ENCODE measurements at places on chromosomes 7 and 10.

DNA sequence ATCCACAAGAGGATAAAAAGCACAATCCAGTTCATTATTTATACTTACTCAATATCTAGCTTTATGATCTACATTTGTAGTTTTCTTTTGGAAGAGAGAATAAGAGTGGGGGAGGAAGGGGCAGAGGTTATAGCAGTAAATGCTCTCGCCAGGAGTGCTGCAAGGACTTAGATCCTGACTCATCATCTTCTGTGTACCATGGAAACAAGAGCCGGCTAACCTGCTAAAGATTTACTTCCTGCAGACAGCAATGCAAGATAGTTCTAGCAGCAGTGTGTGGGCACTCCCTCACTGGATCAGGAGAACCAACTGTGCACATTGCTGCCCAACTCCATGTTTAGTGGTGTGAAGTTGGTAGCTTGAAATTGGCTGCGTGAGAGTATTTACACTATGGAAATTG is 47.7 kb upstream of the TRIL start:
- peak; percentile 25 for DNase-seq

GRCh38 chr7:12162415-12163113 is 48.5 kb upstream of the TMEM106B start:
- no peak for DNase-seq

GRCh38 chr7:27203365-27203953 is 3.6 kb upstream of the HOXA13 start:
- DNase-seq = no peak

- DNase-seq = no peak
Observed at GRCh38 chr10:117884093-117884492, 162.6 kb downstream of the RAB11FIP2 start.

GRCh38 chr7:19110776-19111175 is 6.7 kb downstream of the TWIST1 start:
- no peak for DNase-seq

Data from ACHN (cell line).